Activated CD8-positive, alpha-beta T cell treated with anti-CD3 and anti-CD28 coated beads, Interleukin-2, amount 10 ng/mL, durations not matched to agents 7 days and 5 days (primary cell): ENCODE measurements at places on chromosomes 1 and 21. TPM values are rescaled to one million over a fixed set of nuclear protein-coding genes. Genes with fewer than 3 reads are reported as not detected.

DNA sequence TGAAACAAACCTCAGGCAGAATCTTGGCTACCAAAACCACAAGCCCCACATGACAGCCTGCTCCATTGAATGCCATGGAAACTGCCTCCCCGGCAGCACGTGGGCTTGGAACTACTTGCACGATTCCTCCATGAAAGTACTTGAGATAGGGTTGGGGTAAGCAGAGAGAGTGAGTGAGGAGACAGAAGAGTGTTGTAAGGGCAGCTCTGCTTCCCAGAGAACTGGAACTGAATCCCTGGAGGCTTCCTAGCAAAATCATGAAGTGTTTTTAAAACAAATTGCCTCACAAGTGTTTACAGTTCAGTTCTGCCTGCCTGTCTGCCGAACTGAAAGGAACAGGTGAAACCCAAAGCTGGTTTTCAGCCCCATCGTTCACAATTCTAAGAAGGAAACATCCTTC lies 35.3 kb upstream of the DNASE2B start:
- H3K36me3 ChIP-seq = no peaks in the 10 kb centered on the region
- H3K27me3 ChIP-seq = no peaks in the 10 kb centered on the region
- H3K27ac ChIP-seq = no peak overlapping the region
- H3K4me1 ChIP-seq = peaks cover 5% of the 10 kb centered on the region
- H3K4me3 ChIP-seq = no peak overlapping the region

- no peak overlapping the region for H3K4me3 ChIP-seq
- no peaks in the 10 kb centered on the region for H3K36me3 ChIP-seq
- H3K27ac ChIP-seq = no peak overlapping the region
- peaks cover 24% of the 10 kb centered on the region for H3K27me3 ChIP-seq
Observed at GRCh38 chr1:59976194-59977074, 49.9 kb upstream of the CYP2J2 start.

DNA sequence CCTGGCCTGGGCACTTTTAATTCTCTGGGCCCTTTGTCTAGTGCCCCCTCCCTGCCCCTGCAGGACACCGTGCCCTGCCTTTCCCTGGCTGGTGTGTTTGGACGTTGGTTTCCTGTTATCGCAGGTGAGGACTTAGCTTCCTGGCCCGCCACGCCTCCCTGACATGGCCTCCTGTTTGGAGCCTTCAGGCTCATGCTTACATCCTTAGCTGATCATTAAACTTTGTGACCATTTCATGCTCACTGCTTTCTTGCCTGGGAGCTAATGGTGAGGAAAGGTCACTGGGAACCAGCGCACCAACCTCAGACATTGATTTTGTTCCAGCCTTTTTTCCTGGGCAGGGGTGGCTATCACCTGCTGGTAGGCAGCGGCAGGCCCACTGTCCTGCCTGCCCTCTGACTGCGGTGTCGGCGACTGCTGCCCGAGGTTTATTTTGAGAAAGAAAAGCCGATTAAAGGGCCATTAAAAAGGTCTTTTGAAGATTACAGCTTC lies 3.7 kb downstream of the PFKL start:
- DNase-seq = no peak
- no peaks in the 10 kb centered on the region for H3K27me3 ChIP-seq
- H3K4me1 ChIP-seq = peaks cover 48% of the 10 kb centered on the region

DNA sequence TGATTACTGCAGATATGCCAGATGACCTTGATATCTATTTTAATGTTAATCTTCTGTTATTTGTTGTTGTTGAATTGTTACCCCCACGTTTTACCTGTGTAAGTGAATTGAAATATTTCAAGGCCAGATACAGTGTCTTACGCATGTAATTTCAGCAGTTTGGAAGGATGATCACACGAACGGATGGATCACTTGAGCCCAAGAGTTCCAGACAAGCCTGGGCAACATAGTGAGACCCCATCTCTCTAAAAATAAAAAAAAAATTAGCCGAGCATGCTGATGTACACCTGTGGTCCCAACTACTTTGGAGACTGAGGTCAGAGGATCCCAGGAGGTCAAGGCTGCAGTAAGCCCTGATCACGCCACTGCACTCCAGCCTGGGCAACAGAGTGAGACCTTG lies 32.2 kb downstream of the SDCCAG8 start:
- DNase-seq = no peak
- H3K27me3 ChIP-seq = no peaks in the 10 kb centered on the region
- peak overlapping the region; percentile 4 for H3K4me3 ChIP-seq
- H3K36me3 ChIP-seq = peaks cover 47% of the 10 kb centered on the region

TAL1 gene
- not detected for total RNA-seq

ADORA3 gene
- 0.18 TPM for total RNA-seq

- peaks cover 9% of the 10 kb centered on the region for H3K4me1 ChIP-seq
- no peak overlapping the region for H3K4me3 ChIP-seq
- H3K36me3 ChIP-seq = no peaks in the 10 kb centered on the region
- DNase-seq = no peak
- no peak overlapping the region for H3K27ac ChIP-seq
Observed at GRCh38 chr1:234670967-234671626, 61.1 kb upstream of the IRF2BP2 start.

PARP1 gene
- total RNA-seq = 145 TPM

- no peak for DNase-seq
- no peak overlapping the region for H3K4me3 ChIP-seq
- no peaks in the 10 kb centered on the region for H3K4me1 ChIP-seq
- H3K36me3 ChIP-seq = no peaks in the 10 kb centered on the region
- H3K27me3 ChIP-seq = no peaks in the 10 kb centered on the region
Observed at GRCh38 chr1:221025501-221025900, 146.3 kb downstream of the HLX start.

ASH1L gene
- 37.7 TPM for total RNA-seq

DNA sequence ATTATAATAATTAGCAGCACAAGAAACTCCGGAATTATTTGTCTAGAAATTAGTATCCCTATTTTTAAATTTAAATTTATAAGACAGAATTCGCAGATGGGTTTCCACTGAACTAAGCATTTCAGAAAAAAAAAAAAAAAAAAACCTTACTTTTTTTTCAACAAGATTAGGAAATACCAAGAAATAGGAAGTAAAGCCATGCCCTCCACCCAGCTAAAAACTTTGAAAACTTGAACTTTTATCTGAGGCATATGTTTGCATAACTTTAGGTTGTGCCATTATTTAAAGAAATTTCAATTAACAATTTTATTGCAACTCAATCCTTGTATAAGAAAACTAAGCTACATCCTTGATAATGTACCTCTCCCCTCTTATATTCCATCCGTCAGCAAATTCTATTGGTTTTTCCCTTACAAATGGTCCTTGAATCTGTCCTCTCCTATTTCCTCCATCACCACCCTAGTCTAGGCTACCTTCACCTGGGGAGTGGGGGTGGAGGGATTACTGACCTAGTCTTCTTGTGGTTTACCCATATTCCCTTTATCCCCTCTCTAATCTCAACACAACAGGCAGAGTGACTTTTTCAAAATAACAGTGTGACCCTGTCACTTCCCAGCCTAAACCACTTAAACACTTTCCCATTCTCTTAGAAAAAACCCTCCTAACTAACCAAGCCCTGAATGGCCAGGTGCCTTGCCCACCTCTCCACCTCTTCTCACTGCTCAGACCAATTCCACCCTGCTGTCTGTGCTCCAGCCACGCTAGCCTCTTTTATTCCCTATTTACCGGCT lies 1.4 kb upstream of the EVI5 start:
- peaks cover 15% of the 10 kb centered on the region for H3K4me1 ChIP-seq
- no peak overlapping the region for H3K4me3 ChIP-seq
- H3K27me3 ChIP-seq = peaks cover 61% of the 10 kb centered on the region
- DNase-seq = no peak
- H3K36me3 ChIP-seq = no peaks in the 10 kb centered on the region

FMOD gene
- not detected for total RNA-seq

DNA sequence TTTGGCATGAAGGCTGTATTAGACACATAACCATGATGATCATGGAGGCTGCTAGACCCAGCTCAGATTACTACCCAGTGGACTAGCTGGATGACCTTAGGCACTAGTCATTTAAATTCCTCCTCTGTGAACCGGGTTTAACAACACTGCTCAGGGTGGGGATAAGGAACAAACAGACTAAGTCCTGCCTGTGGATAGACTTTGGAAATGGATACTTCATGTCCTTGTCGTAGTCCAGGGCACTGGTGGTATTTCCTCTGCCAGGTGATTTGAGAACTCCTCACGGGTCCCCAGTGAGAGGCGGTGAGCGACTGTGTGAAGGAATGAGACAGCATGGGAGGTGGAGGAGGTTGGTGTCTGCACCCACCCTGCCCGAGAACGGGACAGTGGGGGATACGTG lies 72.9 kb upstream of the SELENON start:
- DNase-seq = no peak
- H3K27me3 ChIP-seq = peaks cover 47% of the 10 kb centered on the region
- H3K27ac ChIP-seq = no peak overlapping the region
- peaks cover 5% of the 10 kb centered on the region for H3K36me3 ChIP-seq
- H3K4me1 ChIP-seq = peaks cover 27% of the 10 kb centered on the region

GRCh38 chr1:54052431-54052933 lies 522 bp downstream of the TMEM59 start:
- H3K27me3 ChIP-seq = no peaks in the 10 kb centered on the region
- H3K4me3 ChIP-seq = no peak overlapping the region
- peaks cover 21% of the 10 kb centered on the region for H3K36me3 ChIP-seq
- no peak overlapping the region for H3K27ac ChIP-seq

DNA sequence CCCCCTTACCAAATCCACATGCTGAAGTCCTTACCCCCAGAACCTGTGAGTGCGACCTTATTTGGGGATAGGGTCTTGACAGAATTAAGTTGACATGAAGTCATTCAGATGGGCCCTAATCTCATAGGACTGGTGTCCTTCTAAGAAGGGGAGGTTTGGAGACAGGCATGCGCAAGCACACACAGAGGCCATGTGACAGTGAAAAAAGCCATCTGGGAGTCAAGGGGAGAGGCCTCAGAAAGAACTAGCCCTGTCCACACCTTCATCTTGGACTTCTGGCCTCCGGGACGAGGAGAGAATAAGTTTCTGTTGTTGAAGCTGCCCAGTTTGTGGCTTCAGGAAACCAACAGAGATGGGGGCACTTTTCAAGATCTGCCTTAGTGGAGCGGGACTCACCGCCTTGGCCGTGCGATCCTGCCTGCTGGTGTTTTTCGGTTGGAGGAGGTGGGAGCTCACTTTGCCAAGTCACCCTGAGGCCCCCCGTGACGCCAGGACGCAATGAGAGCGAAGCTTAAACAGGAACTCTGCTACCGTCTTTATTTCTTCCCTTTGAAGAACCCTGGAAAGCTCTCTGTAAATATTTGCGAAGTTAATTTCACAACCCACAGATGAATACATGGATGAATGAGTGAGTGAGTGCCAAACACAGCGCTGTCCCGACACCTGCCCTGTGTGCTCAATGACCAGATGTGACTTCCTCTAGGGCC lies 42.5 kb upstream of the C1orf174 start:
- no peaks in the 10 kb centered on the region for H3K36me3 ChIP-seq
- H3K27me3 ChIP-seq = no peaks in the 10 kb centered on the region
- no peak overlapping the region for H3K4me3 ChIP-seq
- H3K27ac ChIP-seq = no peak overlapping the region
- DNase-seq = no peak
- no peaks in the 10 kb centered on the region for H3K4me1 ChIP-seq

TSACC gene
- total RNA-seq = 0.73 TPM

- peaks cover 4% of the 10 kb centered on the region for H3K36me3 ChIP-seq
- H3K4me1 ChIP-seq = no peaks in the 10 kb centered on the region
- no peak overlapping the region for H3K4me3 ChIP-seq
- H3K27me3 ChIP-seq = peaks cover 2% of the 10 kb centered on the region
- no peak overlapping the region for H3K27ac ChIP-seq
Observed at GRCh38 chr1:16986962-16987361, 6.5 kb upstream of the MFAP2 start.

GRCh38 chr1:91684481-91685196 lies 184.0 kb downstream of the CDC7 start:
- H3K36me3 ChIP-seq = peaks cover 6% of the 10 kb centered on the region
- peaks cover 33% of the 10 kb centered on the region for H3K4me1 ChIP-seq
- peak; percentile 32 for DNase-seq
- H3K27me3 ChIP-seq = no peaks in the 10 kb centered on the region
- H3K27ac ChIP-seq = peak overlapping the region; percentile 86
- peak overlapping the region; percentile 17 for H3K4me3 ChIP-seq

- no peaks in the 10 kb centered on the region for H3K4me1 ChIP-seq
- no peaks in the 10 kb centered on the region for H3K27me3 ChIP-seq
- H3K27ac ChIP-seq = no peak overlapping the region
- peaks cover 6% of the 10 kb centered on the region for H3K36me3 ChIP-seq
Observed at GRCh38 chr1:97646071-97646470, 274.8 kb downstream of the DPYD start.

- no peak overlapping the region for H3K27ac ChIP-seq
- no peak for DNase-seq
- H3K27me3 ChIP-seq = peaks cover 21% of the 10 kb centered on the region
- no peaks in the 10 kb centered on the region for H3K36me3 ChIP-seq
- no peak overlapping the region for H3K4me3 ChIP-seq
- H3K4me1 ChIP-seq = no peaks in the 10 kb centered on the region
Observed at GRCh38 chr1:22702296-22703085, 8.1 kb upstream of the EPHB2 start.

DNA sequence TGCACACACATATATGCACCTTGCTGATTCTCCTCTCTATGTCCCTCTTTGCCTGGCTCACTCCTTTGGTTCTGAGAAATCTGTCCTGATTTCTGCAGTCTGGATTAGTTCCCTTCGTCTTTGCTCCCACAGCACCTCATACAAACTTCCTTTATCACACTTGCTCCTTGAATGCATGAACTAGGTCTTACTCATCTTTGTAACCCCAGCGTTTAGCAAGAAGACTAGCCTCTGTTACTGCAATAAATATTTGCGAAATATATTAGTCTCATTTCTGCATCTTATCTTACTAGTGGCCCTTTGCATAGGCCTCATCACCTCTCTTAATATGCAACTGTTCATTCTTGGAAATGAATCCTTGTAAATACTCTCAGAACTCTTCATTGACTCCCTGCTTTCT lies 11.4 kb downstream of the SMYD2 start:
- H3K27ac ChIP-seq = no peak overlapping the region
- DNase-seq = no peak
- H3K36me3 ChIP-seq = peaks cover 23% of the 10 kb centered on the region
- no peaks in the 10 kb centered on the region for H3K27me3 ChIP-seq
- H3K4me1 ChIP-seq = peaks cover 18% of the 10 kb centered on the region

DNA sequence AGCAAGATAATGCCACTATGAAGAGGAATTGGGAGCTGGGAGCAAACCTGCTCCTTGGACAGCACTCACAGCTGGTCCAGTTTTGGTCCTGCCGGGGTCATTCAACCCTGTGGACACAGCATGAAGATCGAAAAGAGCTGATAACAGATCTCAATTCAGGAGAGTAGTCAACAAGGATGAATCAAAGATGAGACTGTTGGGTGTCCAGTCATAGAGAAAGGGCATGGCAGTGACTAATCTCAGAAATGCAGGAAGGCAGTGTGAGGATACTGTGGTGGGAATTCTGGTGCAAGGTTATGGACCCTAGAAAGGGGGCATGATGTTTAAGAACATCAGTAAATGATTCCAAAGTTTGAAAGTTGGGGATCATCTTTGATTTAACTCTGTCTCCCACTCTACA lies 261.4 kb upstream of the ZP4 start:
- H3K4me1 ChIP-seq = no peaks in the 10 kb centered on the region
- no peak overlapping the region for H3K4me3 ChIP-seq
- H3K27ac ChIP-seq = no peak overlapping the region
- H3K36me3 ChIP-seq = no peaks in the 10 kb centered on the region
- H3K27me3 ChIP-seq = no peaks in the 10 kb centered on the region

F3 gene
- not detected for total RNA-seq

- no peak for DNase-seq
- no peak overlapping the region for H3K4me3 ChIP-seq
Observed at GRCh38 chr1:42926235-42926878, 32.3 kb downstream of the SLC2A1 start.
